ENCODE measurements at places on chromosomes 11 and 22.

DNA sequence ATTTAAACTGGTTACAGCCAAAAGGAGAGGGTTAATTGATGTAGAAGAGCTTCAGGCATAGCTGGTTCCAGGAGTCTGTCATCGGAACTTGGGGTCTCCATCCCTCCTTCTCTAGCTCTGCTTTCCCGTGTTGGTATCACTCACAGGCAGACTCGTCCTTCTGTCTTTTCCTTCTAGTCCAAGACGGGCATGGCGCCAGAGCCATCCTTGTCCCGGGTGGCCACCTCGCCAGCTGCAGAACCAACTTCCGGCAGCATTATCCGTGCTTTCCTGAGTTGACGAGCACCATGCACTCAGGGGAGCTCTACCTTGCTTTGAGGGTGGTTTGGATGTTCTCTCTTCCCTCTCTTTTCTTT, 14.7 kb downstream of the LINC01488 start:
- no peak for DNase-seq

DNA sequence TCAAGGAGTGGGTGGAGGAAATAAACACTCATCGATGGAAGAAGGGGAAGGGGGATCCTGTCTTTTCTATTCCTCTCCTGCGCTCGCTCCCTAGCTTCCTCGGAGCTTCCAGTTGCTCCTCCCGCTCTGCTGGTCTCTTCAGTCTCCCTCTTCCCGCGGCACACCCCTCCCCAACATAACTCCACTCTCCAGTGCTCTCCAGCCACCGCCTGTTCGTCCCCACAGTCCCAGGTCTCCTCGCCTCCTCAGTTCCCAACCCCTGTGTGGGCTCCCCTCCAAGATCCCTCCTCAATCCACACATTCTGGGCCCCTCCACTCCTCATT, 438 bp downstream of the ZW10 start:
- peak; percentile 60 for DNase-seq

- no peak for DNase-seq
Observed at GRCh38 chr11:76781046-76781801, 1.9 kb upstream of the TSKU start.

GRCh38 chr11:75851203-75851602, 36.2 kb downstream of the UVRAG start:
- DNase-seq = peak; percentile 12

- peak; percentile 55 for DNase-seq
Observed at GRCh38 chr11:44780940-44781631, 54.3 kb downstream of the TSPAN18 start.

GRCh38 chr11:67289651-67290479, 762 bp downstream of the ANKRD13D start:
- peak; percentile 49 for DNase-seq

GRCh38 chr11:89361734-89362133, 129.4 kb downstream of the NOX4 start:
- DNase-seq = no peak

DNA sequence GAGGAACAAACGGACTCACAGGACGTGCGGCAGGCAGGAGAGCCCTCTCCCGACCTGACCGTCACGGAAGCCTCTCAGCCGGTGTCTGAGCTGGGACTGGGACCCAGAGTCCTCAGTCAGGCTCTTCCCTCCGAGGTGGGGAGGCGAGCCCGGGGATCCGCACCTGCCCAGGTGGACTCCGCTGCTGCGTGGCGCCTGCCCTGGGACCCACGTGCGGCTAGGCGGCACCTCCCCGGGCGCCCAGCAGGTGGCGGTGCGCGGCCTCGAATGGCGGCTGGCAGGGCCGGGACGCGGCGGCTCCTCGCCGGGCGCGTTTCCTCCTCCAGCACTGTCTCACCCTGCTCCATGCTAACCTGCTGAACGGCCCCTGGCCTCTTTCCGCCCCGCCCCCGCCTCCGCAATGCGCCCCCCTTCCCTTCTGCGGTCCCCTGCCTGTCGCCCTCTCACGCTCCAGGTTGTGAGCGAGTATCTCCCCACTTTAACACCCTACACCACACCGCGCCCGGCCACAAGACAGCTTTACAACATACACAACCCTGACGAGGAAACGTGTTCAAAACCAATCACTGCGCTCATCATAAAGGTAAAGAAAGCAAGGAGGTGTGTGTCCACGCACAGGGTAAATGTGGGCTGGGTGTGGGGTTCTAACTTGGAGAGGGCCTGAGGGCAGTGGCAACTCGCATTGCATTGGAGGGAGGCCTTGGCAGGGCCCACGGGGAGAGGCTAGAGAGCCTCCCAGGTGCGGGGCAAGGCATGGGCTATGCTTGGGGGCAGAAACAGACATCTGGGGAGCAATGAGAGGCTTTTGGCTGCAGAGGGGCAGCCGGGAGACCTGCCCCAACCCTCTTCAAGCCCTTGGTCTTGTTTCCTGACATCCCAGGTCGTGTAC, 25.9 kb upstream of the ATXN10 start:
- peak; percentile 89 for DNase-seq

DNA sequence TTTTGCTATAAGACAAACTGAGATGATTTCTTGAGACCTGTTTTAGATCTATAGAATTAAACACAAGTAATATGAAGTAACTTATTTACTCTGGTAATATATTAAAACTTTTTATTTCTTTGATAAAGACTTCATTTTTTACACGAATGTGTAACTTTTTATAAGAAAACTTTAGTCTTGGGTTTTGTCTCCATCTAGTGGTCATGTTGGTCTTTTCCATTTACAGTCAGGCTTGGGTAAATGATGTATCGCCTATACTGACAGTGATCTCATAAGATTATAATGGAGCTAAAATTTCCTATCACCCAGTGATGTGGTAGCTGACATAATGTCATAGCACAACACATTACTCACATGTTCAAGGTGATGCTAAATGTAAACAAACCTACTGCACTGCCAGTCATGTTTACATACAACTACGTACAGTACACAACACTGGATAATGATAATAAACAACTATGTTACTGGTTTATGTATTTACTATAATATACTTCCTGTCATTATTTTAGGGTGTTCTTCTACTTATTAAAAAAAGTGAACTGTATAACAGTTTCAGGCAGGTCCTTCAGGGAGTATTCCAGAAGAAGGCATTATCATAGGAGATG, 7.5 kb upstream of the C11orf97 start:
- peak; percentile 73 for DNase-seq

GRCh38 chr11:58813693-58814092, 30.8 kb downstream of the GLYATL2 start:
- DNase-seq = no peak

DNA sequence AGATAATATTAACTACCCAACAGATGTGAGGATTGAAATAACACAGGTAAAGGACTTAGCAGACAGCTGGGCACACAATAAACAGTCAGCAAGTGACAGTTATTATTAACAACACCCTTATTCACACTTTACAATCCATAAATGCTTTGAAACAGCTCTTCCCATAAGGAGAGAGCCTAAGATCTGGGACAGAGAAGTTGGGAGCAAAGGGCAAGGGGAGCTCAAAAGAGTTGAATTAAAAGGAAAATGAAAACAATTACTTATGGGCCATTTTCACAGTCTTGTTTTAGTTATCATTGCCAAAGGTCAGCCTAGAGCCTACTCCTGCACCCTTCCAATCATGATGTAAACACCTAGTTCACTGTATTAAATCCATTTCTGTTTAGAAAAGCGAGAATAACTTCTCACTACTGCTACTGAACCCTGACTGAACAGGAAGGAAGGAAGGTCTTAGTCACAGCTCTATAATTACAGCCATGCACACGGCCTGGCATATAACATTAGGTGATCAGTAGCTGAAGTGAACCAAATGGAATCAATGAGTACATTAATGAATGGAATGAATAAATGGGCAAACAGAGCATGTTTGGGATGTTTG, 111.3 kb downstream of the PLEKHA7 start:
- DNase-seq = no peak

DNA sequence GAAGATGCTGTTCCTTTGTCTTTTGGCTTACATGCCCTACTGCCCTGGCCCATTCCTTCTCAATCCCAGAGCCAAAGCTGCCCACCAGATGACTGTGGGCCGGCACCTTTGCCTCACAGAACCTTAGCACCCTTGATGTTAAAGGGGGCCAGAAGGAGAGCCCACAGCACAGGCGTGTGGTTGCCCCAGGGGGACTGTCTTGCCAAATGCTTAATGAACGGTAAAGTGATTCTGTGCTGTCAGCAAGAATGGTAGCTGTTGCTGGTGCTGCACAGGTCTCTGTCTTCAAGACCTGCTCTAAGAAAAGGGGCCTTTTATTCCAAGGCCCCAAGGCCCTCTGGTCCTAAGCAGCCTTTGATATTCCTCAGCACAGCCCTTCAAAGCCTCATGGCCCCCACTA, 113.3 kb downstream of the MORC2 start:
- no peak for DNase-seq

- DNase-seq = no peak
Observed at GRCh38 chr11:85494396-85494795, 132.7 kb downstream of the DLG2 start.

DNA sequence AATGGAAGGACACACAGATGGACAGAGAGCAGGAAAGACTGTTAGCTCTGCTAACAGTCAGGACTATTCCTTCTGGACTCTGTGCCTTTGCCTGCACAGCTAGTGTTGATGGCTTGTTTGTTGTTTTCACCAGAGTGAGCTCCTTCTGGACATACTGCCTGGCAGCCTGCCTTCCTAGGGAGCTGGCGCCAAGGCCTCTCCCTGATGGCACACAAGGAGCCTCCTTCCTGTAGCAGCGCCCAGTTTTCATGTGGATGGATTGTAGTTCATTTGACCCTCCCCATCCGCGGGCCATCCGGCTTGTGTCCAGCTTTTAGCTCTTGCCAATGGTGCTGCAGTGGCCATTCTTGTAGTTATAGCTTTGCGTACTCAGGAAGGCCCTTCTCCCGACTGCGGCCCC, 16.6 kb upstream of the BCR start:
- DNase-seq = peak; percentile 45

Measured in astrocyte of the hippocampus (primary cell).